Left ventricle myocardium superior (tissue), 1 donor: ENCODE measurements at places on chromosomes 16 and 17. TPM values are rescaled to one million over a fixed set of nuclear protein-coding genes. Genes with fewer than 3 reads are reported as not detected.

GRCh38 chr17:6853764-6854442 lies 22.4 kb upstream of the TEKT1 start:
- DNase-seq = no peak

DNA sequence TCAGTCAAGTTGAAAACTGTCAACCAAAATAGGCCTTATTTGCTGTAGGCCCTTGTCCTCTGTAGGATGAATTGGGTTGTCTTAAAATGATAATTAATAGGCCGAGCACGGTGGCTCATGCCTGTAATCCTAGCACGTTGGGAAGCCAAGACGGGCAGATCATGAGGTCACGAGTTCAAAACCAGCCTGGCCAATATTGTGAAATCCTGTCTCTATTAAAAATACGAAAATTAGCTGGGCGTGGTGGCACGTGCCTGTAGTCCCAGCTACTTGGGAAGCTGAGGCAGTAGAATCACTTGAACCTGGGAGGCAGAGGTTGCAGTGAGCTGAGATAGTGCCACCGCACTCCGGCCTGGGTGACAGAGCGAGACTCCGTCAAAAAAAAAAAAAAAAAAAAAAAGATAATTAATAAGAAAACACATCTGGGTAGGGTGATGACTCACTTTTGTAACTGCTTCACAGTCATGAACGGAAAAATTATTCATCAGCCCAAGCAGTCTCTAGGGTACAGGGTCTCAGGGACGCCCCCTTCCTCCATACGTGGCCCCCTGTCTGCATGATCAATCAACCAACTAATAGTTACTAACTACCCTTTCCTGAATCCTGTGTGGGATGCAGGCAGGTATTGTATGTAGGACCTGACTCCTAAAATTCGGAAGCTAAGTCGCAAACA lies 137.0 kb upstream of the RCVRN start:
- DNase-seq = no peak

- peak; percentile 75 for DNase-seq
Observed at GRCh38 chr17:15171167-15172047, 93.7 kb downstream of the PMP22 start.

DNA sequence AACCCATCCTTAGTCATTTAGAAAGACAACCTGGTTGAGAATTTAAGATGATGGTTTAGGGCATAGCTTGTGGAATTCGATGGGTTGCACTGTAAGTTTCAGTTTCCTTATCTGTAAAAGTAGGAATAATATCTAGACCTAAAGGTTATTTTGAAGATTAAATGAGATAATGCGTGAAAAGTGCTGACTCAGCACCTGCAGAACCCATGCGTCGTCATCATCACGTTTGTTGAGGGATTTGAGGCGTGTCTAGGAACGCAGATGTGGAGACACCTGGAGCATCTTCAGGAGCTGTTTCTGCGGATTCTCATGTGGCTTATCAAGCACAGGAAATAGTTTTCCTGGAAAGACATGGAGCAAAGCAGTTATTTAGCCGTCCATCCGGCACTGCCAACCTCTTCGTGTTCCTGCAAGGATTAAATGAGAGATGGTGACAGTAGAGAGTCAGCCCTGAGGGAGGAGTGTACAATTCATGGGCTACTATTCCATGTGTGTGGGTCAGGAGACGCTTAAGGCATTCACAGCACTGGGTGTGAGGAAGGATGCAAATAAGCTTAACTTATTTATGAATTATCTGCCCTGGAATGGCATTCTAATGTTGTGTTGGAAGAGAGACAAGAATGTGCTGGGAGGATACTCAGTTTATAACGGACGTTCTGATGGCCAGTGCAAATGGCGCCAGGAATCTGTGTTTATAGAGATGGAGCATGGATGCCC lies 536.1 kb downstream of the MAF start:
- DNase-seq = no peak

GRCh38 chr16:84476401-84476800 lies 28.1 kb downstream of the MEAK7 start:
- DNase-seq = no peak

DNA sequence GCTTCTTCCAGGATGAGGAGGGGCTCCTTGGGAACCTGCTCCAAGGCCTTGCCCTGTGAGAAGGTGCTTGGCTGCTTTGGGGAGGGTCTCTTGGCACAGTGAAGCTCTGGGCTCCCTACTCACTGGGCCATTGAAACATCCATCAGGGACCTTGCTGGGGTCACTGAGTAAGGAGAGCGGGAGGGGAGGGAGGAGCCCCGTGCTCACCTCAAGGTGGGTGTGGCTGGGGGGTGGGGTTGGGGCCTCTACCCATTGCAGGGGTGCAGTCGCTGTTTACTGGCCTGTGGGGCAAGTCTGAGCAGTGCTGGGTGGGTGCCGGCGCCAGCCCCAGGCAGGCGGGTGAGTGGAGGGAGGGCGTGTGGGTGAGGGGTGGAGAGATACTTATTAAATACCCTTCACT lies 9.9 kb downstream of the TNS4 start:
- DNase-seq = no peak

GRCh38 chr16:55668340-55669281 lies 12.8 kb downstream of the SLC6A2 start:
- no peak for DNase-seq

GRCh38 chr16:62386411-62386810 lies 350.2 kb upstream of the CDH8 start:
- no peak for DNase-seq

DNA sequence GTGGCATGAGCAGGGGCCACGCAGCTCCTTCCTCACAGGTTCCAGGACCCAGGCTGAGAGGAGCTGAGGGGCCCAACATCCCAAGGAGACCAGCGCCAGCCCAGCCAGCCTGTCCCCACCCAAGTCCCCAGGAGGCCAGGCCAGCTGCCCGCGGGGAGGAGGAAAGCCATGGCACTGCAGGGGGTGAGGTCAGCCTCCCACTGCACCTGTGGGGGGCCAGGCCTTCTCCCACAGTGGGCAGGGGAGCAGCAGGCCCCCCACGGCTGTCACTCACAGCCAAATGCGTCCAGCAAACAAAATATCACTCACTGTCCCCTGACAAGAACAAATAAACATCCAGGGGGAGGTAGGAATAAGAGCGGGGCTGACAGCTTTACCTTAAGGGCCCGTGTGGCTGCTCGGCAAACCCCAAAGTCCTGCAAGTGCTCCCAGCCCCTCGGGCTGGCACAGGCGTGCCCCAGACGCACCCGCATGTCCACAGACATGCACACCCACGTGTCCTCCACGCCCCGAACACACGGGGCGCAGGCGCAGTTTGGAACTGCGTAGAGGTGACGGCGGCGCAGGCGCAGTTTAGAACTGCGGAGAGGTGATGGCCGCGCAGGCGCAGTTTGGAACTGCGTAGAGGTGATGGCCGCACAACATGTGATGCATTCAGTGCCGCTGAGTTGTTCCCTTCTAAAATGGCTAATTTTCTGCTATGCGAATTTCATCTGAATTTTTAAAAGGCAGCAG lies 291.1 kb downstream of the FOXL1 start:
- no peak for DNase-seq

GRCh38 chr17:61007980-61008379 lies 330.3 kb downstream of the BCAS3 start:
- DNase-seq = no peak

DNA sequence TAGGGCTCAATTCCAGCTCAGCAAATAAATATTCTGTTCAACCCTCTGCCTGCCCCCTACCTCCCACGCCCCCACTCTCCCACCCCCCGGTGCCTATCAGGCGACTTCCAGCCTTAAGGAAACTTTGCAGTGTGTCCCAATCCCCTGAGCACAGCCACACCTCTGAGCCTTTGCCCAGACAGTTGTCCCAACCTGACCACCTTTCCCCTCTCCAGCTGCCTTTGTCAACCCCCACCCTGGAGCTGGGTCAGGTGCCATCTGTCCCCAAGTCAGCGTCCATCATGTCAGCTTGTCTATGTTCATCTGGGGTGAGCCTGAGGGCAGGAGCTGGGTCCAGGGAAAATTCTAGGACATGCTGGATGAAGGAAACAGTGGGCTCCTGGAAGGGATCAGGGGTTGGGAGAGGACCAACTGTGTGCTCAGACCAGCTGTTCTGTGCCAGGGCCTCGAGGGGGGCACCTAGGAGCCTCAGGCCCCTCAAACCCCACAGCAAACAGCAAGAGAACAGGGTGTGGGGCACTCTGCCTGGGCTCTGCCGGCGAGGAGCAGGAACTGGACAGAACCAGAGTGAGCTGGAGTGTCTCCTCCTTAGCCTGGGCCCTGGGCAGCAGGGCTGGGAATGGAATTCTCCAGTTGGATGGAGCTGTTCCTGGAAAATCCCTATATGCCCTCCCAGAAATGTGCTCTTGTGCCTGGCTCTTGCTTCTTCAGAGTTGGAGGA lies 17.8 kb downstream of the CDH16 start:
- DNase-seq = no peak

GRCh38 chr17:38749223-38750043 lies 1.3 kb upstream of the PCGF2 start:
- DNase-seq = peak; percentile 92

DNA sequence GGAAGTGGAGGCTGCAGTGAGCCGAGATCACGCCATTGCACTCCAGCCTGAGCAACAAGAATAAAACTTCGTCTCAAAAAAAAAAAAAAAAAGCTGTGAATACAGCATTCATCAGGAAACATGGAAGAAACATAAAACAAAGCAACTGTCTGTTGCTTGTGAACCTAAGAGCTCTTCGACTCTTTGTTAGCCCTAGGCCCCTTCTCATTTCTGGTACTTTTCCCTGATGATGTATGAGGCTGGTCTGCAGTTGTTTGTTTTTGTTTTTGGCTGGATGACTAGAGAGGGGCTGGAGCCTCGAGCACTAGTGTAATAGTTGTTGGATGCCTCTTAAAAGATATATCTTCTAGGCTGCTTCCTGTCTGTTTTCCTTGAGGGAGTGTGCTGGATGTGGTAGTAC lies 113.5 kb downstream of the MAP2K6 start:
- DNase-seq = no peak

DNA sequence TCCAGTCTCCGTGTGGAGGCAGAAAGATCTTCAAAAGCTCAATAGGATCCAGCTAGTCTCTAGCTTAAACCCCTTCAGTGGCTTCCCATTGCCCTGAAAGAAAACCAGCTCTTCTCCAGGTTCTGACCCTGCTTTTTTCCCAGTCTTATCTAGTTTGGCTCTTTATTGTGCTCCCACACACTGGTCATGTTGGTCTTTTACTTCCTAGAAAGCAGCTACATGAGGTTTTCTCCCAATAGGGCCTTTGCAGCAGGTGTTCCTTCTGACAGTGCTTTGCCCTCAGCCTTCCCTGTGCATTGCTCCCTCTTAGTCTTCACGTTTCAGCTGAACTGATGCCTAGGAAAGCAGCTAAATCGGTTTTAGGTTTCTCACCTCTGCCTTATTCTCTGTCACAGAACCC lies 21.7 kb upstream of the ABCA3 start:
- no peak for DNase-seq

DNA sequence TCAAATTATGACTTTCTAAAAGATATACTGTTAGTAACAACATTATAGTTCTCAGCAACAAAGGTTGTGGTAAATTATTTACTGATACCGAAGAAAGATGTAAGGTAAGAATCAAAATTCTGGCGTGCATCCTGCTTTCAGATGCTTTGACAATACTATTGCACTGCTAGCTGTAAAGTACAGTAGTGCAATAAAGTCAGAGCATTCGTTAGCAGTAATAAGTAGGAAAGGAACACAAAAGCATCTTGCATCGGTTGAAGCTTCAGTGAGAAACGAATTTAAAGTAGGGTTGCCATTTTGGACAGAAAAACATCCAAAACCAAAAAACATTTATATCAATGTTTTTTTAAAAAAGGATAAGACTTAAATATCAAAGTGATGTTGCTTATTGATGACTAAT lies 4.0 kb downstream of the SKA2 start:
- DNase-seq = no peak

GRCh38 chr17:41553987-41554680 lies 17.7 kb downstream of the KRT9 start:
- DNase-seq = no peak

DNA sequence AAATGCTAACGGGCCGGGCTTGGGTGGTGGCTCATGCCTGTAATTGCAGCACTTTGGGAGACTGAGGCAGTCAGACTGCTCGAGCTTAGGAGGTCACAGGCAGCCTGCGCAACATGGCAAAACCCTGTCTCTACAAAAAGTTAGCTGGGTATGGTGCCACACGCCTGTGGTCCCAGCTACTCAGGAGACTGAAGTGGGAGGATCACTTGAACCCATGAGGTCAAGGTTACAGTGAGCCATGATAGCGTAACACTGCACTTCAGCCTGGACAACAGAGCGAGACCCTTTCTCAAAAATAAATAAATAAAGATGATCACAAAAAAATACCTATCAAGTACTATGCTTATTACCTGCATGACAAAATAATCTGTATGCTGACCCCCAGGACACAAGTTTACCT lies 46.3 kb upstream of the INTS2 start:
- no peak for DNase-seq

- DNase-seq = no peak
Observed at GRCh38 chr17:48520631-48521079, 10.2 kb downstream of the HOXB1 start.

DNA sequence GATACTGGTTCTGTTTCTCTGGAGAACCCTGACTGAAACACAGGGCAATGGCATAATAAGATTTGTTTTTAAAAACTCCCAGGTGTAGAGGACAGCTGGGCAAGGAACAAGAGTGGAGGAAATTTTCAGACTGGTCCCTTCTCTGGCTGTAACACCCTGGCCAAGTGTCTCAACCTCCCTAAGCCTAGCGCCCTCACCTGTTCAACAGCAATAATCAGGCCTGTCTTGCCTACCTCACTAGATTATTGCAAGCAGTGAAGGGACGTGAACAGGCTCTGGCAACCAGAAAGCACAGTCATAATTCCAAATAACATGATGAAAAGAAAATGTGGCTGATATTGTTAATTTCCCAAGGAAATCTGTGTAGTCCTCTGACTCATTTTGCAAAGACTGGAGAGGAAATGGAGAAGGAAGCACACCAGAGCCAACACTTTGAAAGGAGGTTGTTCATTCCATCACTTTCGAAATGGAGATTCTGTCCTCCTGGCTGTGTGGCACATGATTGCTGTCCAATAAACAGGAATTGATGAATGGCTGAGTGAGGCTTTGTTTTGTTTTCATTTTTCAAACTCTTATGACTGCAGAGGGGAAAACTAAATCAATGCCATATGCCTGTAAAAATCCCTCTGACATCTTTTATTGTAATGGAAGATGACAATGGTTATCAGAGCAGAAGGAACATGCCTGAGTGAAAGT lies 87.5 kb upstream of the HLF start:
- DNase-seq = no peak

- no peak for DNase-seq
Observed at GRCh38 chr17:20983359-20983637, 59.5 kb downstream of the USP22 start.

The BFAR gene
- total RNA-seq = 36.3 TPM

The CDH15 gene
- total RNA-seq = not detected

The HCRT gene
- not detected for total RNA-seq

The GGA2 gene
- total RNA-seq = 52.1 TPM

The SLC16A5 gene
- total RNA-seq = 7.2 TPM

The XYLT1 gene
- total RNA-seq = 1.6 TPM

The KCNH6 gene
- total RNA-seq = not detected
